Stimulated activated CD8-positive, alpha-beta memory T cell treated with anti-CD3 and anti-CD28 coated beads, Interleukin-4, amount 100 ng/mL, for 48 hours (primary cell): ENCODE measurements at places on chromosomes 13 and 19.

DNA sequence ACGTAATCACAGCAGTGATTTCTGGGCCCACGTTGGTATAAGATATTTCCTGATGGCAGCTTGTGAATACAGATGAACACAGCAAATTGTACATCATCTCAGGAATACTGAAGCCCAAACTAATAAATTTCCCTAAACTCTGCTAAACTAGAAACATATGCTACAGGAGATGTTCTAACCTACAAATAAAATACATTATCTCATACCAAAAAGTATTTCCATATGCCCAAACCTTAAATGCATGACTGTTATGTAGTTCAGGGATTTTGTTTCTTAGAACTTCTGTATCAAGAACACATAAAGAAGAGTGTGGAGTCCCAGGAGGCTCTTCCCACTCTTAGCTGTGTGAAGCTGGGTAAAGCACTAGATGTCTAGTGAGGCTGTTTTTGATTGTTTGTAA lies 138.4 kb downstream of the RFC3 start:
- no peak for DNase-seq

GRCh38 chr19:30017172-30017571 lies 75.1 kb downstream of the URI1 start:
- DNase-seq: no peak

DNA sequence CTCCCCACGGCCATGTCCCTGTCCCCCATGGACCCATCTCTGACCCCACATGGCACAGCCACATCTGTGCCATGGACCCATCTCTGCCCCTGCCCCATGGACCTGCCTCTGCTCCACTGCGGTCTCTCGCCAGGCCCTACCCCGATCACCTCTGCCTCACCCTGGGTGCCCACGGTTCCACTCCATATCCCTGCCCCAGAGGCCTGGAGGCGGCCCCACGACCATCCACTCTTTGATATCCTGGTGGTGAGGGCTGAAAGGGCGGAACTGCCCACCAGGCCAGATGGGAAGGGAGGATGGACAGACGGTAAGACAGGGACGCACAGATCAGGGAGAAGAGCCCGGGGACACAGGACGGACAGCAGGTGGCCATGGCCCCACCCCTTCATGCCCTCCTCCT lies 327 bp downstream of the PTGER1 start:
- no peak for DNase-seq

GRCh38 chr19:13961826-13962698 lies 9.8 kb downstream of the DCAF15 start:
- DNase-seq: no peak

DNA sequence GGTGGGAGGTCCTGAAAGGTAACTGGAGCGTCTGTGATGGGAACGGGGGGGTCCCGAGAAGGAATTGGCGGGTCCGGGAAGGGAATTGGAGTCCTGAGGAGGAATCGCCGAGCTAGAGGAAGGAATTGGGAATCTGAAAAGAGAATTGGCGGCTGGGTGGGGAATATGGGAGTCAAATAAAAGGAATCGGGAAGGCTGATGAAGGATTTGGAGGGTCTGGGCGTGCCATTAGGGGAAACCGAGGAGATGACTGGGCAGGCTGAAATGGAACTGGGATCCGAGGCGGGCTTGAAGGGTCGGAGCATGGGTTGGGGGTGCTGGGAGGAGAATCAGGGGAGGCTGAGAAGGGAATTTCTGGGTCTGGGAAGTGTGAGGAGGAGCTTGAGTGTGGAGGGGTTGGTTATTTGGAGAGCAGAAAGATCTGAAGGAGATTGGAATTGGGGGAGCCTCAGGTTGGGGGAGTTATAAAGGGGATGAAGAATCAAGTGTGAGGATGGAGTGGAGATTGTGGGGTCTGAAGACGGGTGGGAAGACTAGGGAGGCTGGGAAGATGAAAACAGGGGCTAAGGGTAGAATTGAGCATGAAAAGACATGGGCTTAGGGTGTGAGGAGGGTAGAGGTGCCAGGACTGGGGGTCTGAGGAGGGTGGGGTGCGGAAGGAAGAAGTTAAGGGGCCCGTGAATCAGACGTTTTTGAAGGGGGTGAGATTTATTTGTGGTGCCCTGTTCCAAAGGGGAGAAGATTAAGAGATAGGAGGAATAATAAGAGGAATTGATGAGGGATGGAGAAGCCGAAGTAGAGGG lies 718 bp downstream of the ACTN4 start:
- DNase-seq: no peak

GRCh38 chr19:45144431-45145269 lies 16.1 kb downstream of the NKPD1 start:
- no peak for DNase-seq

DNA sequence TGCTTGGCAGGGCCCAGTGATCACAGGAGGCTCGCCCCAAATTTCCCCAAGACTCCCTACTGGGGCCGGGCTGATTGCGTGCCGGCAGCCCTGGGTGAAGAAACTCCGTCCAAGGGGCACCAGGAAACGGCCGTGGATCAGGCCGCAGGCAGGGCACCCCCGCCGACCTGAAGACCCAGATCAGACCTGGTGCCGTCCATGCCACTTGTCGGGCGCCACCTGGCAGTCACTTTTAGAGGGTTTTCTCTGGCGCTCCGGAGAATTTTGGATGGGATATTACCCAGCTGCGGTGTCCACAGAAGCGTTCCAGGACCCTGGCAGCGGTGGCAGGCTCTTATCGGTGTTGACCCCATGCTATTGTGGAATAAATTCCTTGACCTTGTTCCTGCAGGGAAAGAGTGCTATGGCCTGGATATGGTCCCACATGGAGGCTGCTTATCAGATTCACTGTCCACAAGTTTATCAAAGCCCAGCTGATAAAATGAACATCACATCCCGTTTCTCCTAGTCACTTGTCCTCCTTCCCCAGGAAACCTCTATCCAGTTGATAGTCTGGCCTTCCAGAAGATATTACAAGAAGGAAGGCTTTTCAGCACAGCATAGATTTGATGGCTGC lies 38.2 kb downstream of the IGFL2 start:
- no peak for DNase-seq

GRCh38 chr13:109401891-109402290 lies 384.5 kb downstream of the IRS2 start:
- DNase-seq: no peak

DNA sequence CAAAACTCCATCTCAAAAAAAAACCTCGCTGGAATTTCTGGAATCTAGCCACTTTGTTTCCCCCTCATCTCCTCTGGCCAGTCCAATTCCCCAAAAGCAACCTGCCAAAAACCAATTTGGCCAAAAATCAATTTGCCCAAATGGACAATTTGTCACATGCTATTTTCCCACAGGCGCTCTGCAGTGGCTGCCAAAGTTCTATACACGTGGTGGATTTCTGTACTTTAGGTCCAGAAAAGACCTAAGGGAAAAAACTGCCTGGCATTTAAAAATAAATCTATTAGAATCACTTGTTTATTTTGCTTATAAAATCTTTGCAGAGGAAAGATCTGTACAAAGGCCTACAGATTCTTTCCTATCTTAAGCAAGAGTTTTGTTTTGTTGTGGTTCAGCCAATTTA lies 79.4 kb downstream of the MAP4K1 start:
- DNase-seq: no peak

- no peak for DNase-seq
Observed at GRCh38 chr13:81682081-81682630, 1341.2 kb upstream of the SPRY2 start.

DNA sequence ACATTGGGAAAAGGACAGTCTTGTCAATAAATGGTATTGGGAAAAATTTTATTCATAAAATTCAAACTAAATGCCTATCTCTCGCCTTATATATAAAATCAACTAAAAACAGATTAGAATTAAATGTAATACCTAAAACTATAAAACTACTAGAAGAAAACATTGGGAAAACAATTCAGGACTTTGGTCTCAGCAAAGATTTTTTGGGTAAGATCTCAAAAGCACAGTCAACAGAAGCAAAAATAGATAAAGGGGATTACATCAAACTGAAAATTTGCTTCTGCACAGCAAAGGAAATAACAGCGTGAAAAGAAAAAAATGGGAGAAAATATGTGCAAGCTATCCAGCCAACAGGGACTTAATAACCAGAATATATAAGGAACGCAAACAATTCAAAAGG lies 24.3 kb upstream of the ZC3H13 start:
- no peak for DNase-seq

- DNase-seq: no peak
Observed at GRCh38 chr13:33904431-33904830, 86.5 kb downstream of the RFC3 start.

DNA sequence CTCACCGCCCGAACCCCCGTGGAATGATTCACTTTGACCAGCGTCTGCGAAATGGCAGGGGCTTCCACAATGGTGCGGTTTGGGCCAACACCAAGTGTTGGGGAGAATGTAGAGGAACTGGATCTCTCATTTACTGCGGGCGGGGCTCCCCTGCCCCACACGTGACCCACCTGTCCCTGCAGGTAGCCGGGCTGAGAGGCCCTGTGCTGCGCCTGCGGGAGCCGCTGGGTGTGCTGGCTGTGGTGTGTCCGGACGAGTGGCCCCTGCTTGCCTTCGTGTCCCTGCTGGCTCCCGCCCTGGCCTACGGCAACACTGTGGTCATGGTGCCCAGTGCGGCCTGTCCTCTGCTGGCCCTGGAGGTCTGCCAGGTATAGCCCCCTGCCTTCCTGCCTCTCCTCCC lies 5.8 kb upstream of the FLT3LG start:
- DNase-seq: no peak

DNA sequence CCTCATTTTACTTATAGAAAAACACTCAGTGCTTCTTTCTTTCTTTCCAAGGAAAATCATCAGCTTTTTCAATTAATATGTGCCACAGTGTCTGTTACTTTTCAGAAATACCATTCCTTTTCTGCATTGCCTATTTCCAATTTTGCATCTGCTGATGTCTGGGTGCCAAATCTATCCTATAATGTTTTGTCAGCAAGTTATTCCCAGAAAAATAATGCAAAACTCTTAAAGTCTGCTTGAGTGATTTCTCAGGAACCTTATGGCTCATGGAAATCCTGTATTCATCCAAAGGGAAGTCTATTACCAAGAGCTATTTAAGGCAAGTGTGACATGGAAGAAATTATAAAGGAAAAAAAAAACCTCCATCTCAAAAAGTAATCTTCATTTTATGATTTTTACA lies 224.4 kb downstream of the FGF14 start:
- no peak for DNase-seq

- no peak for DNase-seq
Observed at GRCh38 chr19:23312515-23312914, 62.3 kb upstream of the ZNF724 start.

GRCh38 chr13:77507931-77508776 lies 27.4 kb upstream of the SCEL start:
- DNase-seq: no peak

DNA sequence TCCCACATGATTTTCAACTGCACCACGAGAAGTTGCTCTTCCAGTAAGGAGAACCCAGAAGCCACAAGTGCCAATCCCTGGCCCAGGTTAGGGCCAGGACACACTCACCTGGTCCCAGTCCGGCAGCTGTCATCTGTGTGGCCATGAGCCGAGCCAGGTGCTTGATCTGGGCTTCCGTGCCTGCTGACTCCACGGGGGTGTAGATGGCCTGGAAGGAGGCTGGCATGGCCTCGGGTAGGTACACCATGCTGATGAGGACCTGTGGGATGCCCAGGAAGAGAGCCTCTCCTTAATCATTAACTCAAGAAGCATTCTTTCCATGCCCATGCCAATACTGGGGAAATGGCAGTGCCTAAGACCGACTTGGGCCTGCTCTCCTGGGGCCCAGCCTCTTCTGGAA lies 19.9 kb upstream of the RSPH6A start:
- no peak for DNase-seq

DNA sequence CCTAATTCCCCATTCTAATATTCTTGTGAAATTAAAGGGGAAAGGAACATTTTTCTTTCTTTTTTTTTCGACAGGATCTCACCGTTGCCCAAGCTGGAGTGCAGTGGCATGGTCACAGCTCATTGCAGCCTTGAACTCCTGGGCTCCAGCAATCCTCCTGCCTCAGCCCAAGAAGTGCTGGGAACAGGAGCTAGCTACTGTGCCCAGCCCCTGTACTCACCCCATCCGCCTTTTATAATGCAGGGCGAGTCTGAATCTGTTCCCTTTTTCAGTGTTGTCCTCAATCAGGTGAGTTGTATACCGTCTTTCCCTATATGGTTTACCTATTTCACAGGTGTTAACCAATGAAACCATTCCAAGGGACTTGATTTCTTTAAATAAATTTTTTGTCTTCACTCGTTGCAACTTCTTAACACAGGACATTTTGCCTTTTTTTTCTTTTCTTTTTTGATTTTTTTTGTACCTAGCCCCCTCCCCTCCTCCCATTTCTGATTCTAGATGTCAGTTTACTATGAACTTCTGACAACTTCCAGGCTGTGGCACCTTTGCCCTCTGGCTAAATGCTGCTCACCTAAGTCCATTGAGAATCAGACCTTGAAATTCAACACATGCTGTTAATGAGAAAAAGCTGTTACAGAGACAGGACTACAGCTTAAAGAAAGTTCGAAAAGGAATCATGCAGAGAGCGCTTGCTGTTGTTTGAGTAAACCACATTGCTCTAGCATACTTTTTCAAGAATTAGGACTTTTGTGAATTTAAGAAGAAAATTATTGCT lies 562.1 kb upstream of the KLF12 start:
- no peak for DNase-seq

DNA sequence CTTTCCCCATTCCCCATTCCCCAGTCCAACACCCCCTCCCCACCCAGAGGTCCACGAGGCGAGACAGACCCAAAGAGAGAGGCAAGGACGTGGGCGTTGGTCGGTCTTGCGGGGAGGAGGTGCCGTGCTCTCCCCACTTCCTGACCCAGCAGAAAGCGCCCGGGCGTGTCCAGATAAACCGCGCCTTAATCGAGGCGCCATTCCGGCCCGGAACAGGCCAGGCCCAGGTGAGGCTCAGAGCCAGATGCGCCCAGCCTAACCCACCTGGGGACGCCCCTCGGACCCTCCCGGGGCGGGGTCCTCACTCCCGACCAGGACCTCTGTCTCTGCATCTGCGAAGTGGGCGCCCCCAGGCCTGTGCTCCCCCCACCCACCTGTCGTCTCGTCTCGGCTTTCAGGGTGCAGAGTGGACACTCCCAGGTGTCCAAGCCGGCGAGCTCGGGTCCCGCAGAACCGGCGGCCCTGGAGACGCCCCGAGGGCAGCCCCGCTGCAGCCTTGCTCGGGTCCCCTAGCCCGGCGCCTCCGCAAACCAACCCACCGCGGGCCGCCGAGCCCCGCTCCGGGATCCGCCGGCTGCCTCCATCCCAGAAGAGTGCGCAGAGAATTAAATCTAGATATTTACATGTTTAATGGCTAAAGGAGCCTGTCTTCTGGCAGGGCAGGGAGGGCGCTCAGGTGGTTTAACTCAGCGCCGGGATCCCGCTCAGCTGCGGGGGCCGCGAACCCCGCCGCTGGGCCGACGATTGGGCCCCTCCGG lies 5.0 kb upstream of the ONECUT3 start:
- no peak for DNase-seq
